H9 (cell line): ENCODE measurements at places on chromosomes 5 and 9. TPM values are rescaled to one million over a fixed set of nuclear protein-coding genes. Genes with fewer than 3 reads are reported as not detected.

Gene ZNF658
- total RNA-seq: 3.6 and 4.9 TPM in 2 replicates

Gene PRRT1B
- total RNA-seq: 0.72 and 1.0 TPM in 2 replicates

Gene IFNA8
- total RNA-seq: not detected in 2 replicates

Gene FGF18
- total RNA-seq: 0.94 and 1.3 TPM in 2 replicates

Gene APBA1
- 1.7 and 1.8 TPM in 2 replicates for total RNA-seq

Gene RASGEF1C
- total RNA-seq: 0.83 and 0.90 TPM in 2 replicates

Gene TNFAIP8
- 7.3 and 8.1 TPM in 2 replicates for total RNA-seq

Gene AMBP
- total RNA-seq: 0.20 and 0.81 TPM in 2 replicates

Gene DTWD2
- total RNA-seq: 10.1 and 10.8 TPM in 2 replicates

Gene IRX2
- total RNA-seq: 91.6 and 94.4 TPM in 2 replicates

Gene DBN1
- total RNA-seq: 339 and 340 TPM in 2 replicates

Gene RLN2
- 3.6 and 3.7 TPM in 2 replicates for total RNA-seq

Gene LARP1
- 370 and 405 TPM in 2 replicates for total RNA-seq

Gene RNF130
- total RNA-seq: 76.4 and 80.0 TPM in 2 replicates

Gene LSM11
- 4.5 and 4.7 TPM in 2 replicates for total RNA-seq

Gene PCDHGB1
- total RNA-seq: 5.0 and 5.2 TPM in 2 replicates

Gene DAP
- 46.7 and 47.2 TPM in 2 replicates for total RNA-seq

Gene TSSK1B
- total RNA-seq: 0.17 TPM in 1 of 2 replicates, not detected in the other

Gene GRIA1
- 0.31 and 0.52 TPM in 2 replicates for total RNA-seq

Gene BHMT
- total RNA-seq: 0.72 and 1.4 TPM in 2 replicates

Gene TAL2
- total RNA-seq: 0.50 and 1.1 TPM in 2 replicates

Gene HK3
- not detected in 2 replicates for total RNA-seq

Gene DMRT2
- not detected in 2 replicates for total RNA-seq
